ENCODE measurements at places on chromosomes 7 and 10.

DNA sequence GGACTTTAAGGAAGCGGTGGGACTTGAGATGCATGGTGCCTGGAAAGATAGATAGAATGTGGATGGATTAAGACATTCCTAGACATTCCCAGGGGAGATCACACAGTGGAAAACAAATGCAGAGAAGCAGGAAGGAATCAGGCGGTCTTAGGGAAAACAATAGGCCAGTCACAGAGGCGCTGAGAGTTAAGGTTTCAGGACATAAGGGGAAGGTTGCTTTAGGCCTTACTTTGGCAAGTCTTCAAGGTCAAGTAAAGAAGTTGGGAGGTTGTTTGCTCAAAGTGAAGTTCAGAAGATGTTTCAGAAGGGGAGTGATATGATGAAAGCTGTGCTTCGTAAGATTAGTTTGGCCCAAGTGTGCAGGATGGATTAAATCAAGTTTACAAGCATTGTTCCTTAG lies 109.4 kb downstream of the SUGCT start:
- DNase-seq = no peak

DNA sequence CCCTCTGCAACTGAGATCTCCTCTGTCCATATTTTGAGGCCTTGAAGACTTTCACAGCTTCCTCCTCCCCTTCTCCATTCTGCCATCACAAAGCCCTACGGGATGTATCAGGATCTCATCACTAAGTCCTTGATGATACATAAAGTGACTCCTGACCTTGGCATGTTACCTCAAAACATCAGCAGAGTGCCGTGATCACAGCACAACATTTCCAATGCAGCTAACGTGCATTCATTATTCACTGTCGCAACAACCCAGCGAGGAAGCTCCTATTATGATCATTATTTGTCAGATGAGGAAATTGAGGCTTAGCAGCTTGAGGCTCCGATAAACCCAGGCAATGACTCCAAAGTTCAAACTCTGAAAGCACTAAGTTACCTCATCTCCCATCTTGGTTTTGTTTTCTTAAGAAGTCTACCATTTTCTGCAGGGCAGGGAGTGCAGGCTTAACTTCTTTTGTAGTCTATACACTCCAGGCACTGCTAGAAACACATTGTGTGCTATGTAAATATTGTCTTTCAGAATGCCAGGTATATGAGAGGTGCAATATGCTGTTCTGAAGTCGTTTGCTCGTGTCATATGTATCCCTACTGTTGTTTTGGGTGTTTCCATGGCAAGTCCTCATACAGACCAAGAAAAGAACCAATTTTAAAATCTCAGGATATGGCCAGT lies 80.6 kb upstream of the C1QL3 start:
- DNase-seq = no peak

DNA sequence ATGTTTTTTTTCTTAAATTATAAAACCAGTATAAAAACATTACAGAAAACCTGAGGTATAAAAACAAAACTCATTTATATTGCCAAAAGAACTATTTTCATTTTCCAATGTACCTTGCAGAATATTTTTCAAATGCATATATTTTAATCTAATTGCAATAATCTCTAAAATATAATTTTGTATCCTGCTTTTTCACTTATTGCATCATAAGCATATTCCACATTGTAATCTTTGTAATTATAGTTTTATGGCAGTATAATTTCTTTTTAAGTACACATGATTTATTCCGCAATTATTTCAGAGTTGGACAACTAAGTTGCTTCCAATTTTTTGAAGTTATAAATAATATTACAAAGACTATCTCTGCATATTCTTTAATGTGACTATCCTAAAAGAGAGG lies 43.7 kb downstream of the SGCE start:
- DNase-seq = no peak

DNA sequence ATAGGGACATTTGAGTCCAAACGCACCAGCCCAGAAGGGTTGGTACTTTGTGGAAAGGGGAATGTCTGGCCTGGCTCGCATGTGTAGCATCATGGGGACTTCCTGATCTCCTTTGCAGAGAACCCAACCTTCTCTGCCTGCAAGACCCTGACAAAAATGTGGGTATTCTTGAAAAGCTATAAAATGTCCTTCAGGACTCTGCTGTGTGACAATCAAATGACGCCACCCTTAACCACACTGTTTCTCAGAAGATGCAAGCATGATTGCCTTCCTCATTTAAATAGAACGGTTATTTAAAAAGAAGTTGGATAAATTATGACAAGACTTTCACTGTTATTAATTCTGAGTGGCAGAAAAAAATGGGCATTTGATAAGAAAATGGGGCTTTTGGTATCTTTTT lies 15.1 kb upstream of the GPR15LG start:
- DNase-seq = no peak

DNA sequence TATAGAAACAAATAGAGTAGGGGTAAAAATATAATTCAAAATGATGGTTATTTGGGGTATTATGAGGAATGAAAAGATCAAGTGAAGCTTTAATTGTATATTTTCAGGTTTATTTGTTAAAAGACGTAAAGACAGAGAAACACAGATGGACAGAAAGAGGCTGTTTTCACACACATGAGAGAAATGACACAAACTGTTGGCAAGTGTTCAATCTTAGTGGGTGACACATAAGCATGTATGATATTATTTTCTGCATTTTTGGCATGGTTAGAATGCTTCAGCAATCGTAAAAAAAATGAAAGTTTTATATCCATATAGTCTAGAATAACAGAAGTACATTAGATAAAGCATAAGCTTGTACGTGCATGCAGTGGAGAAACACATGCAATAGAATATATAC lies 464.4 kb upstream of the AKR1E2 start:
- DNase-seq = no peak

- no peak for DNase-seq
Observed at GRCh38 chr7:69162931-69163670, 435.2 kb upstream of the AUTS2 start.

DNA sequence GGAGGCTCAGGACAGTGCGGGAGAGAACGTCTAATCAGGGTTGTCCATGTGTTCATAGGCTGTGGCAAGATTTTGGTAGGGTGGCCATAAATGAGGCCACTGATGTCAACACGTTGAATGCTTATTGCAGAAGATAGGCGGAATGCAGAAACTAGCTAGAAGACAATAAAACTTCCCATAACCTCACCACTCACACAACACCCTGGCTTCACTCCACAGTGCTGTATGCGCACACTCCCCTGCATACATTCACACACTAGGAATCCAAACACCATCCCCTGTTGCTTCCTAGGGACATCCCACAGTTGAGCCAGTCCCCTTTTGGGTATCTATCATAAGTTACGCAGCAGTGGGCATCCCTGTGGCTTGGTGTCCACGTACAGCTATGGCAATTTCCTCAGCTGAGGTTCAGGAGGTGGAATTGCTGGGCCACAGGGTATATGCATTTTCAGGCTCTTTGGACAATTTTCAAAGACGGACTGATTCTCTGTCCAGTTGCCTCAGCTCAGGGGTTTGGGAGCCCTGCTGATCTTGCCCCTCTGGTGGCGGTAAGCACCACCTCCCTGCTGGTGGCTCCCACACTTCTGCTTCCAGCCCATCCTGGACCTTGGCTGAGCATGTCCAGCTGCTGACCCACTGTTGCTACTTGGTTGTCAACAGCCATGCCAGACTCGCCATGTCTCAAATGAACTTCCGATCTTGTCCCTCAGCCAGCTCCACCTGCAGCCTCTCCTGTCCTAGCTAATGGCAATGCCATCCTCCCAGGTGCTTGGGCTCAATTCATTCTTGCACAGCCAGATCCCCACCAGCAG lies 36.4 kb downstream of the CDH23 start:
- DNase-seq = no peak

DNA sequence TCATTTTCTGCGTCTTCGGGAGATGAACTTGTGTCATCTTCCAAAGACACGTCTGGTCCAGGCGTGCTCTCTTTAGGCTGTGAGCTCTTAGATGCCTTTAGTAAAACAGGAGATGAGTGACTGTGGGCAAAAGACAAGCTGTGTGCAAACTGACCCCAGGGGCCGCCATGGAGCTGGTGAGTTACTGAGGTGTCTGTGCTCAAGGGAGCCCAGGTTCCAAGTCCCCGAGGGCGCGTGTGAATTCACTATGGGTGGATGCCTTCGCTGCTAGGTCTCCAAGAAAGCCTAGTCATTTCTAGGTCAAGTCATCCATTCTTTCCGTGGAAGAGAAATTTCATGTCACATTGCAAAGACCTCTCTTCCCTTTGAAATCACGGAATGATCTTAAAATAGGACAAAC lies 83.9 kb upstream of the NMT2 start:
- no peak for DNase-seq

GRCh38 chr10:126245501-126245900 lies 142.8 kb downstream of the ADAM12 start:
- no peak for DNase-seq

DNA sequence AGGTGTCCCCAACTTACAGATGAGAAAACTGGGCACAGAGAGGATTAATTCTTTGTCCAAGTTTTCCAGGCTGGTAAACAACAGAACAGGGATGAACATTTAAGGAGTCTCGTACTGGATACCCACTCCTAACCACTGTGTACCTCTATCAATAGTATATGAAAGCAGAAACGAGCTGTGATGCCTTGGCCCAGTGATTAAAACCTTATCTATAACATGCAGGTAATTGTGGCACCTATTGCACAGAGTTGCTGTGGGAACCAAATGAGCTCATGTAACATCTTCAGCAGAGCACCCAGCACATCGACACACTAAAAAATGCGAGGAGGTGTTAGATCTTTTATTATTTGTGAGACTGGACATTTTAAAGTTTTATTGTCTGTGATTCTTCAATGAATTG lies 1.6 kb downstream of the TMEM273 start:
- DNase-seq = no peak

DNA sequence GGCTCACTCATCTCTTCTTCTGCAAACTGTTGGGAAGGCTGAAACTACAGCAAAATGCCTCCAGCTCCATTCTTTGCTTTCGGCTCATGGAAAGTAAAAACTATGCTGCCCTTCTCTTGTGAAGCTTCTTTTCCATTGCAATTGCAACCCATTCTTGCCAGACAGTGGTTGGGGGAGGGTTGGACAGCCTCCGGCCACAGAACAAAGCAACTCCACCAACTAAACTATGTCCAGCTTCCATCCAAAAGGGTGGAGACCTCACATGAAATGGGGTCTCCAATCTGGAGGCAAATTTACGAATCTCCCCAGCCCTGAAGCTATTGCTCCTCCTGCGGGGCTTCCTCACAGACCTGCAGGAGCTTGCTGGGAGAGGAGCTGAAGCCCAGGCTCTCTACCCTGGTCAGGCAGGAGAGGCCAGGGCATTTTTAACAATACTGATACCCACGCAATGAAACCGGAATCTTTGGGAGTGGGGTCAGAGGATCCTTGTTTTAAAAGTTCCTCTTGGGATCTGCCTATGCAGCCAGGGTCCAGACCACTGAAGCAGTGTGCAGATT lies 549 bp downstream of the GPNMB start:
- DNase-seq = no peak

GRCh38 chr7:29075606-29076005 lies 70.7 kb downstream of the CPVL start:
- DNase-seq = no peak

GRCh38 chr7:2826771-2827170 lies 17.3 kb downstream of the GNA12 start:
- DNase-seq = no peak

GRCh38 chr10:89615824-89616223 lies 29.2 kb downstream of the PANK1 start:
- DNase-seq = no peak

DNA sequence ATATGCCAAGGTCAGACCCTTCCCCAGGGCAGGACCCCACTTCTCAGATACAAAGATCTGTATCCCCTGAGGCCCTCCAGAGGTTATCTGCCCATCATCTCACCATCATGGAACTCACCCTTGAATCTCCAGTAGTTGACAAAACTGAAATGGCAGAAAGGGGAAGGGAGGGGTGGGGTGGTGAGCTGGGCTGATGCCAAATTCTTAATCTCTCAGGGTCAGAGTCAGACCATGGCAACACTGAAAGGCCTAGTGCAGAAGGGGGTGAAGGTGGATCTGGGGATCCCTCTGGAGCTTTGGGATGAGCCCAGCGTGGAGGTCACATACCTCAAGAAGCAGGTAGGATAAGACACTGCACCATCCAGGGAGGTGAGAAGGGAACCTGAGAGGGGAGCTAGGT lies 3.1 kb downstream of the CNPY4 start:
- no peak for DNase-seq

DNA sequence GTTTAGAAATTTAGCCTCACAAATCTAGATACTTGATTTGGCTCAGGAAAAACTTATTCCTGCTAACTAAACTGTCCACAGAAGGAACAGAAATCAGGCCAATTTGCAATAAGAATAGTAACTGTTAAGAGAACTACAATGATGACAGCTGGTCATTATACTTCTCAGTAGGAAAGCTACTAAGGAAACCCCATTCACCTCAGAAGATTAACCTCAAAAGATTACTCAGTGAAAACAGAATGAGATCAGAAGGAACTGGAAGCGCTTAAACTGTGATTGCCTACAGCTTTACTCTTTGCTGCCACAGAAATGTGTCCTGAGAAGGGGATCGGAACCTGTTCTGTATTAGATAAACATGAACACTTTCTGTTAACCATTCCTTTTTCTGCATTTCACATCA lies 24.3 kb upstream of the DNAJB12 start:
- no peak for DNase-seq

- DNase-seq = no peak
Observed at GRCh38 chr10:14416308-14416700, 85.6 kb upstream of the FRMD4A start.

GRCh38 chr7:54987772-54988171 lies 31.0 kb upstream of the EGFR start:
- no peak for DNase-seq

GRCh38 chr7:114412548-114412947 lies 2.1 kb upstream of the FOXP2 start:
- no peak for DNase-seq

DNA sequence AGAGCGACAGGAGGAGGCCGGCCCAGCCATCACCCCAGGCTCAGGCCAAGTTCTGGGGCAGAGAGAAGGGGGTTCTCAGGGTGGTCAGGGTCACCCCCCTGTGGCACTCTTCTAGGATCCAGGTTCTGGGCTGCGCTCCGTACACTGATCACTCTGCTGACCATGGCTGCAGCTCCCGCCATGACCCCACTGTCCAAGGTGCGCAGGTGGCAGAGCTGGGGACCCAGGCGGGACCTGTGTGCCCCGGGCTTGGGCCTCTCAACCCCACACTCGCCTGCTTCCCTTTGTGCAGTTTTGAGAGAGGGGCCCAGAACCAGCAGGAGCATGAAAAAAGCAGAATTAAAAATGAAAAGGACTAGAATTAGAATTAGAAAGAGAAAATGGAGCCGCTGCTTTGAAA lies 227.1 kb downstream of the FANK1 start:
- no peak for DNase-seq

GRCh38 chr7:29445736-29446135 lies 117.9 kb upstream of the PRR15 start:
- DNase-seq = no peak

- no peak for DNase-seq
Observed at GRCh38 chr10:61010863-61011262, 66.9 kb upstream of the RHOBTB1 start.

GRCh38 chr10:86419101-86419500 lies 52.5 kb upstream of the GRID1 start:
- DNase-seq = no peak
